ENCODE measurements at places on chromosomes 13 and 19.

DNA sequence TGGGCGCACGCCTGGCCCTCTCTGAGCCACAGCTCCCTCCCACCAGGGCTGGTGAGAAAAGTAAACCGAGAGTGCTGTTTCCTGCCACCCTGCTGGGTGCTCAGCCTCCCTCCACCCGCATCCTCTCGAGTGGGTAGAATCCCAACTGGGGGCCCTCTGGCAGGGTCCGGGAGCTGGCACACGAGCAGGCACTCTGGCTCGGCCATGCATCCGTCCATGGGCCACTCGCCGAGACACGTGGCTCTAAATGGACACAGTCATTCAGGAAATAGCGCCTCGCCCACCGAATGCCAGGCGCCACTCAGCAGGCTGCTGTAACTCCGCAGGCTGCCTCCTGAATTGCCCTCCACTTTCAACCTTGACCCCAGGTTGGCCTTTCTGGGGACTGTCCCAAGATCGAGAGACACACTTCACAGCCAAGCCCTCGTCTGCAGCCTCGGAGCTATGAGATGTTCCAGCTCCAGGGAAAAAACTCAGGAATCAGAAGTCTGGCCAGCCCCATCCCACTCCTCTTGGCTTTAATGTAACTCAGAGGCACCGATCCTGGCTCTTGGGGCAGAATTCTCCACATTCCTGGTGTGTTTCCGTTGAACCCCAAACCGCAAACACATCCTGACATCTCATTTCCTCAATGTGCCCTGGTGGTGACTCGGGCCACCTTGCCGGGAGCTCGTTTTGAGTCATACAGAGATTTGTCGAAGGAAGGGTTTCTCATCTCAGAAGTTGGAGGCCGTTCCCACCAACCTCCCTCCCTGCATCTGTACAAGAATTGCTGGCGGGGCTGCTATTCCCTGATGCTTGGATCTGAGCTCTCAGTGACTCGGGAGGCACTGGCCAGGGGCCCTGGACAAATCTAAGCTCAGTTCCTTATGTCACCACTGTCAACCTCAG, 14.1 kb downstream of the KLF2 start:
- DNase-seq = peak; percentile 87

DNA sequence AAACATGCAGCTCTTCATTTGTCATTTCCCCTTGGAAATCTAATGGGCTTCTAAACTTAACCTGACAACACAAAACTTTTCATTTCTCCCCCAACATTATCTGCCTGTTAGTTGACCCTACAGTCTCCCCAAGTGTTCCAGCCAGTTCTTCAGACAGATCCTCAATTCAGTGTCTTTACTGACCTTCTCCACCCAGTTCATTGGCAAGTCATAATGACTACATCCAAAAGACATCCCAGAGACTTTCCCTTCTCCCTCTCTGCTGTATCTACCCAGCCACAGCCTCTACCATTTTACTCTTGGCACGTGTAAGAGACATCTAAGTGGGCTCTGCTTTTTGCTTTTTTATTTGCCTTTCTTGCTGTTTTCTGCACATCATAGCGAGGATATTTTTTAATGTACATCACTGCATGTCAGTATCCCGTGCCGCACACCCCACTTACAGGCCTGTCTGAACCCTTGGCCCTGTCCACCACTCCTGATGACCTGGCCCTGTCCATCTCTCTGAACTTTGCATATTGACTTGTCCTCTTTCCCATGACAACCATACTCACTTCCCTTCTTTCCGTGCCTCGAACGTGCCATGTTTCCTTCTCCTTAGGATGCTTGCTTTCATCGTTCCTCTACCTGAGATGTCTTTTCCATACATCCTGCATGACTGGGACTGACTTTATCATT, 391.9 kb downstream of the IRS2 start:
- DNase-seq = peak; percentile 21

DNA sequence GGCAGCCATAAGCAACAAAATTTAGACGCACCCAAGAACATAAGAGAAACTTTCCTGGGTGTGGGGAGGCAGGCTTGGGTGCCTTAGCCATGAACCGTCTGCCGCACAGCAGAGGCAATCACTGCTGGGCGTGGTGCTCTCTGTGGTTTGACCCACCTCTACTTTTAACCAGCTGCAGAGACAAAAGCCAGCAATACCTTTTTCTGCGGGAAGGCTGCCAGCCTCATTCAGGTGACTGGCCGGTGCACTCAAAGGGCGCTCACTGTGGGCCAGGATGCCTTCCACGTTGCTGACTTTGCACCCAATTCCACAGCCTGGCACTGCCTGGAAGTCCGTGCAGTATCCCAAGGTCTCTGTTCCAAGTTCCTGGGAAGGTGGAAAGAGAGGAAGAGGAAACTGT, 69.1 kb downstream of the ATP7B start:
- DNase-seq = no peak

GRCh38 chr19:15042826-15043225, 6.5 kb upstream of the CASP14 start:
- DNase-seq = no peak

- DNase-seq = no peak
These were observed 201.5 kb downstream of the MYO16 start for GRCh38 chr13:108830916-108831315.

- no peak for DNase-seq
These were observed 15.2 kb downstream of the RCN3 start for GRCh38 chr19:49543032-49543431.

DNA sequence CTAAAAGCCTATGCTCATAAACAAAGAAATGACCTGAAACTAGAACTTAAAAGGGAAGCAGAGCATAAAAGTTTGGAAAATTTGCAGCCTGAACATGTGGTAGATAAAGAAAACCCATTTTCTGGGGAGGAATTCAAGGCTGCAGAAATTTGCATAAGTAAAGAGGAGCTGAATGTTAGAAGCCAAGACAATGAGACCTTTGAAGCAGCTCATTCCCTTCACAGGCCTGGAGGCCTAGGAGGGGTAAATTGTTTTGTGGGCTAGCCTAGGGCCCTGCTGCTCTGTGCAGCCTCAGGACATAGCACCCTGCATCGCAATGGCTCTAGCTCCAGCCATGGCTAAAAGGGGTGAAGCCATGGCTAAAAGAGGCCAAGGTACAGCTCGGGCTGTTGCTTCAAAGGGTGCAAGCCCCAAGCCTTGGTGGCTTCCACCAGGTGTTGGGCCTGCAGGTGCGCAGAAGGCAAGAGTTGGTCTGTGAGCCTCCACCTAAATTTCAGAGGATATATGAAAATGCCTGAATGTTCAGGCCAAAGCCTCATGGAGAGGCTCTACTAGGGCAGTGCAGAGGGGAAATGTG, 38.3 kb downstream of the ZIC2 start:
- no peak for DNase-seq

- no peak for DNase-seq
These were observed 4.8 kb upstream of the GJA3 start for GRCh38 chr13:20165417-20166257.

DNA sequence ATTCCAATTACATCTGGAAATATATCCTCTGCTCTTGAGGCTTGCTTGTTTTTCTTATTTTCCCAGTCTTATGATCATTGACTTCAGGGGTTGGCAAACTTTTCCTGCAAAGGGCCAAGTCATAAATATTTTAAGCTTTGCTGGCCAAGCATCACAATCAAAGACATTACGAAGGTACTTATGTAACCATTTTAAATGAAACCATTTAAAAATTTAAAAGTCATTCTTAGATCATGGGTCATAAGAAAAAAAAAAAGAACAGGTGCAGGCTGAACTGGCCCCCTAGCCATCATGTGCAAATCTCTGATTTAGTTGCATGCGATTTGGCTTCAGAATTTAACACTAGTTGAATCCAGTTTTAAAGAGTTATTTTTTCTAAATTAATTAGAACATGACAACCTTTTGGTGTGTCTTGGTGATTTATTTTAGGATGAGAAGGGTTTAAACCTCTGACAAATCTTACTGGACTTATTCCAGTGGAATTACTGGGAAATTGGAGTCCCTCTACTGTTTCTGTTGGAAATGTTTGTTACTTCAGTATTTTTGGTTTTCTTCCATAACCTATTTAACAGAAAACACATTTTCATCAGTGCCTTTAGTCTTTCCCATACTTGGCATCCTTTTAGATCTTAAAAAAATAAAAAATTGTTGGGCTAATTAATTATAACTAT, 148.1 kb downstream of the NHLRC3 start:
- no peak for DNase-seq

DNA sequence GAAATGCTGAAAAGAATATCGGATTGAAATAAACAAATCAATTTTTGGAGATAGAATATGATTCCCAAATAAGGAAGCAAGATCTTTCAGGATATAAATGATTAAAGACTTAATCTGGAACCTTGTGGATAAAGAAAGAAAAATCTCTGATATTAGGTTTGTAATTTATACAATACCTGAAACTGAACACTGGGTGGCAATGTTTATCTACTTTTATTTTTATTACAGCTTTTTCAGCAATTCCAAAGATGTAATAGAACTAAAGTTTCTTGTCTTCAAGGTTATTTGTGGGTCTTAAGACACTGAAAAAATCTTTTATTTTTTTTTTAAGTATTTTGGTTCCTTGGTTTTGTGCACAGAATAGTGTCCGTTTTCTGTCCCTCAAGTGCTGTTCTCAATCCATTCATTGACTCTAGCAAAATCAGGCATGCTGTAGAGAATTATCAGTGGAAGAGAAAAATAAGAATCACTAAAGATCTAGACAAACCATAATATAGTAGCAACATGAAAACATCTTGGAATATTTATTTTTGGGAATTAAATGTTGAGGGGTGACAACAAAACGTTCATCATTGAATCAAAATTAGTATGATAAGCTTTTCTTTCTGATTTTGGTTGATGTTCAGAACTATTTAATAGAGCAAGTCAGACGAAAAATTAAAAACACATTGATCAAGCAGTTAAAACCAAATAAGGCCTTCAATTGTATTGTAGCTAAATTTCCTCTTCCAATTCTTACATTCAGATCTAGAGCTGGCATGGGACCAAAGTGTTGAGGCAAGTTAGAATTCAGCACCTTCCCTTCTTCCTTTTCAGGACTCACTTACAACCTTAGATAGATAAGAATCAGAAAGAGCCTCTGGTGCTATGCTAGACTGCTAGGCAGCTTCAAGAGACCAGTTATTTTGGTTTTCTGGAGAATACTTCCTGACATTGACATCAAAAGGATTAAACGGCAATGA, 704.4 kb upstream of the PCDH20 start:
- peak; percentile 1 for DNase-seq

GRCh38 chr13:70188567-70188966, 80.3 kb upstream of the KLHL1 start:
- no peak for DNase-seq

- no peak for DNase-seq
These were observed 808.9 kb downstream of the DIAPH3 start for GRCh38 chr13:59354665-59355369.

DNA sequence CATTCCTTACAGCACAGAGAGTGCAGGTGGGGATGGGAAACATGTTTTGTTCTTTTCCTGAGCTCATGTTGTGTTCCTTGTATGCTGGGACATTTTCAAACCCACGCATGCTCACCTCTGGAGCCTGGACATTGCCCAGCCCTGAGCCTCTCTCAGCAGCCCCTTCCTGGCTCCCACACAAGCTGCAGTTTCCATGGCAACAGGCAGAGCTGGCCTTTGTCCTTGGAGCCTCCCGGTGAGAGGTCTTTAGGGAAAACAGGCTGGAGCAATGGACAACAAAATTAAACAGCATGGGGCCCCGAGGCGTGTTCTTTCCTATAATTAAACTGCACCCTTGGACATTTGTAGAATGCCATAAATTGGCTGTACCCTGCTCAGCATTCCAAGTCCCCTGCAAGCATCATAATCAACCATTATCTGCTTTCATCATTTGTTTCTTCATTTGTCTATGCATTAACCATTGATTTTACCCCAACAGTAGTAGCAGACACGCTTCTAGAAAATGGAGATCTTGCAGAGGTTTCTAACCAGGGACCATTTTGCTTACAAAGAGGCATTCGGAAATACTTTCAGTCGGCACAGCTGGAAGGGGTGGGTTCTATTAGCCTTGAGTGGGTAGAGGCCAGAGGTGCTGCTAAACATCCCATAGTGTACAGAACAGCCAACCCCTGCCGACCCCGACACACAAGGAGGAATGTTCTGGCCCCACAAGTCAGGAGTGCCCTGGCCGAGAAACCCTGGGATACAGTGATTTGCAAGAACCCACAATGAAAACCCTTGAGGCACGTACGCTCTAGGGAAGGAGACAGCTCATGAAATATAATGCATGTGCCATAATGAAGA, 133.4 kb upstream of the PEG3 start:
- no peak for DNase-seq

- DNase-seq = no peak
These were observed 32.5 kb upstream of the C1QTNF9 start for GRCh38 chr13:24276861-24277260.

DNA sequence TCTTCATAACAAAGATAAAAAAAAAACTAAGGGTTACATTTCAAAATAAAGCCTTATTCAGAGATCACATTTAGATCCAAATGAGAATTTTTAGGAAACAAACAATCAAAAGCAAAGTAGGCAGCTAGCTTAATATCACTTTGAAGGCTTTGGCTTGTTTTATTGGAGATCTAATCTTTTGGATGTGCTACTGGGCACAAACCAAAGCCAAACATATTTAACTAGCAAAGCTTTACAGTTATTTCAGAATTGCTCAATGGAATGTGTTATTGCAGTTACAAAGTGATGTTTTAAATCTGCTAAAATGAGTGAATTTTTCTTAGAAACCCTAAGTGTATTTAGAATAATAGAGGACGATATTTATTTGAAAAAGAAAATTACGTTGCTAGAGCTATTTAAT, 114.7 kb upstream of the KLHL1 start:
- no peak for DNase-seq
